ENCODE measurements at places on chromosomes 4 and X.

- DNase-seq = peak; percentile 24
These were observed 49.2 kb downstream of the CEP44 start for GRCh38 chr4:174332741-174333493.

GRCh38 chr4:112287258-112287989 is 1.7 kb upstream of the TIFA start:
- no peak for DNase-seq

DNA sequence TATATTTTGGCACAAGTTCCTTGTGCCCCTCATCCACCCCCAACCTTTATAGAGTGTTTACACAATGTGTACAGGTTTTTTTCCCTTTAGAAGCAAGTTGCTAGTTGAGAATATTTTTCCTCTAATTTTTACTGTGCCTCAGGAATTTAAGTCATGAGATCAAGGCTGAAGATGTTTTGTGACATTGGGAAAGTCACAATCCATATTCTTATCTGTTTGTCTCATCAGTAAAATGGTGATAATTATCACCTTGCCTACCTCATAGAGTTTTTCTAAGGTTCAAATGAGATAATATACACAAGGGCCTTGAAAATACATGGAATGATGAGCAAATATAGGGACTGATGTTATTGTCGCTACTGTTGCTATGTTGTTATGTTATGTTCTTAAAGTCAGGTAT is 109.6 kb upstream of the DIAPH2 start:
- no peak for DNase-seq

GRCh38 chr4:169566021-169566818 is 46.2 kb downstream of the NEK1 start:
- peak; percentile 50 for DNase-seq

DNA sequence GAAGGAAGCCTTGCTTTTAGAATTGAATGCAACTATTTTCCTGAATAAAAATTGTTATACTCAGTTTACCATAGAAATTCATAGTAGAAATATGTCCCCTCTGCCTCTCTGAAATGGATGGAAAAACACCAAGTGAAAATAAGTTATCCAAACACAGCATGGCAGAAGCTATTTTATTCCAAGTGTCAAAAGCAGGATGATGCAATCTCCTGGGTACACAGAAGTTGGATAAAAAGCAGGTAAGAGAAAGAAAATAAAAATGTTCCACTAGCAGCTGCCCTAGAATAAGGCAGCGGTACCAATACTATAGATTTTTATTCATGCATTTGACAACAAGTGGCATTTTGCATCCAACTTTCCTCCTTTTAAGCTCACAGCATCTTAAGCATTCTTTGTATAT is 89.0 kb upstream of the TENT5D start:
- no peak for DNase-seq

- DNase-seq = peak; percentile 74
These were observed 21.5 kb downstream of the FAM114A1 start for GRCh38 chr4:38889143-38889542.

DNA sequence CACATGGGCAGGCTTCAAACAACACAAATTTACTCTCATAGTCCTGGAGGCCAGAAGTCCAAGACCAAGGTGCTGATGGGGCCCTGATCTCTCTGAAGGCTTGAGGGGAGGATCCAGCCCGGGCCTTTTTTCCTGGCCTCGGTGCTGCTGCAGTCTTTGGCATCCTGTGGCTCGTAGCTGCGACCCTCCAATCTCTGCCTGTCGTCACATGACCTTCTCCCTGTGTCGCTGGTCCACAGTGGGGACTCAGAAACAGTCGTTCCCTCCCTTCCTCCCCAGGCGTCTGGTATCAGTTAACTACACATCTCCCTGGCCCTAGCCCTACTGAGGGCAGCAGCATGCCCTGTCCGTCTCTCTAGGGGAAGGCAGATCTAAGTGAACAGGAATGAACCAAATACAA is 19.1 kb upstream of the MSX1 start:
- DNase-seq = no peak

GRCh38 chr4:183008492-183008891 is 90.6 kb upstream of the WWC2 start:
- no peak for DNase-seq

DNA sequence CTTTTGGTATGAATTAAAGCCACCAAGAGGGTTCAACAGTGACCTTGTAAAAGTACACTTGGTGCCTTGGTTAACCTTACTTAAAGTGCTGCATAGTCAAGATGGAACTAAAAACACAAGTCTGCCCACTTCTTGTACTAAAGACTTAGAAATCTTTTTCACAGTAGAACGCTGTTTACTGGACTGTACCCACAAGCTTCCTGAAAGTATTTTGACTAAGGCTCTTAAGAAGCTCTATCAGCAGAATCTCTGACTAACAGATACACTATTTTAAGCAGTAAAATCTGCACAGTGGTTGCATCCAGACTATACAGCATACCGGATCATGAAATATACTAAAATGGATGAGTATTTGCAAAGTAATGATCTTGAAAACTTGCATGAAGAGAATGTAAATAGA is 7.2 kb downstream of the RAB28 start:
- peak; percentile 71 for DNase-seq

DNA sequence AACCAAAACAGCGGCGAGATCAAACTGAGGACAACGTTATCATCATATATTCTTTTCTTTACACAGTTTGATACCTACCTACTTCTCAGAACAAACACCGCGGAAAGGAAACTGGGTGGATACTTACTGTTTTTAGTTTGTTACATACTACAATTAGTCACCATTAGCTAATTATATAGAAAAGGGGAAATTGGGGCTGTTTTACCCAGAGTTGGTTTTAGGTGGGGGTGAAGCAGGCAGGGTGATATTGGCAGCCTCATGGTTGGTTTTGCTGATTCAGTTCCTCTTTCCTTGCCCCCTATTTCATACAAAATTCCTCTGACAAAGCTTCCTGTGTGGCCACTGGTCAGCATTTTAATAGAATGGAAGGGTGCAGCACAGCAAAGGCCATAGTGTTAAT is 77.8 kb downstream of the SORBS2 start:
- DNase-seq = no peak

DNA sequence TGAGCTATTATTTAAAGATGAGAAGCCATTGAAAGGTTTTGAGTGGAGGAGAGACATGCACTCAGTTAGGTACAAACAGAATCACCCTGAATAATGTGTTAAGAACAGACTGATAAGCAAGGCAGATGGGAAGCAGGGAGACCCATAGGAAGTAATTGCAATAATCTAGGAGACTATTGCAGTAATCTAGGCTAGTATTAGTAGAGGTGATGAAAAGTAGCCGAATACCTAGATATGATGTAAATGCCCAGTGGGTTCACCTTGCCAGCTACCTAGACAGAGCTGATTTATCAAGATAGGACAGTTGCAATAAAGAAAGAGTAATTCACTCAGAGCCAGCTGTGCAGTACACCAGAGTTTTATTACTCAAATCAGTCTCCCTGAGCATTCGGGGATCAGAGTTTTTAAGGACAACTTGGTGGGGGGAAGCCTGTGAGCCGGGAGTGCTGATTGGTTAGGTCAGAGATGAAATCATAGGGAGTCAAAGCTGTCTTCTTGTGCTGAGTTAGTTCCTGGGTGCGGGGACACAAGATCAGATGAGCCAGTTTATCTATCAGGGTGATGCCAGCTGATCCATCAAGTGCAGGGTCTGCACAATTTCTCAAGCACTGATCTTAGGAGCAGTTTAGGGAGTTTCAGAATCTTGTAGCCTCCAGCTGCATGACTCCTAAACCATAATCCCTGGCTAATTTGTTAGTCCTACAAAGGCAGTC is 427.5 kb downstream of the RPA4 start:
- no peak for DNase-seq

Data from EL (cell line).